ENCODE measurements at places on chromosomes 12 and 14.

- DNase-seq = no peak
Measured at GRCh38 chr12:46534327-46534840, 161.8 kb upstream of the SLC38A2 start.

DNA sequence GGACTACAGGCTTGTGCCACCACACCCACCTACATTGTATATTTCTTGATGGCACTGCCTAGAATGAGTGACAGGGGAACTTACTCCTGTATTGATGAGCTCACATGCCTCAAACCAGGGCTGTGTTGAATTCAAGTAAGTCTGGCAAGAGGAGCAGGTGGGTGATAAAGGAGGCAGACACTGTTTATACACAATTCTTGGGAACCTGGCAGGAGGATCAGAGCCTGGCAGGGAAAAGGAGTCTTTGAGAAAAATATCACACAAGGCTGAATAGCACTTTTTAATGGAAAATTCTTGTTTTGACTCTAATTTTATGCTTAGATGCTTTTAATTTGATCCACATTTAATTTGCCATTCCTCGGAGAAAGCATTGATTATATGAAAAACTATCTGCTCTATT is 293.1 kb upstream of the NPAS3 start:
- no peak for DNase-seq

- no peak for DNase-seq
Measured at GRCh38 chr12:39763071-39763889, 143.7 kb upstream of the ABCD2 start.

DNA sequence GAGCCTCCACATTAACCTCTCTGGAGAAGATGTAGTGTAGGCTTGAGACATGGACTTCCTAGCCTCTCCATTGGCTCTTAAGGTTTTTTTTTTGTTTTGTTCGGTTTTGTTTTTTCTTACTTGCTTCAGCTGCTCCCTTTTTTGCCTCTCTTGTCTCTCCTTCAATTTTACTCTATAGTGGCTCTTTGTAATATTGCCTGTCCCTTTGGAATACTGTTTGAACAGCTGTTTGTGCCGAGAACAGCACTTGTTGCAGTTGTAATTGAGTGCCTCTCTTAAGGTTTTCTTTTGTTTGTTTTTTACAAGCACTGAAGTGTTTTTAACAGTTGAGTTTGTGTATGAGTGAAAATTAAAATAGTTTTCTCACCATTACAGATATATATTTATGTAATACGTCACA is 567.7 kb downstream of the LRFN5 start:
- DNase-seq = no peak

GRCh38 chr14:40414386-40414785 is 982.2 kb upstream of the FBXO33 start:
- DNase-seq = no peak

GRCh38 chr14:101556566-101557320 is 4.6 kb upstream of the DIO3 start:
- DNase-seq = no peak

GRCh38 chr12:58184212-58184611 is 242.8 kb downstream of the ATP23 start:
- no peak for DNase-seq

- DNase-seq = peak; percentile 9
Measured at GRCh38 chr14:77151918-77152588, 10.5 kb upstream of the ZDHHC22 start.

- no peak for DNase-seq
Measured at GRCh38 chr14:99120526-99121318, 151.3 kb downstream of the BCL11B start.

DNA sequence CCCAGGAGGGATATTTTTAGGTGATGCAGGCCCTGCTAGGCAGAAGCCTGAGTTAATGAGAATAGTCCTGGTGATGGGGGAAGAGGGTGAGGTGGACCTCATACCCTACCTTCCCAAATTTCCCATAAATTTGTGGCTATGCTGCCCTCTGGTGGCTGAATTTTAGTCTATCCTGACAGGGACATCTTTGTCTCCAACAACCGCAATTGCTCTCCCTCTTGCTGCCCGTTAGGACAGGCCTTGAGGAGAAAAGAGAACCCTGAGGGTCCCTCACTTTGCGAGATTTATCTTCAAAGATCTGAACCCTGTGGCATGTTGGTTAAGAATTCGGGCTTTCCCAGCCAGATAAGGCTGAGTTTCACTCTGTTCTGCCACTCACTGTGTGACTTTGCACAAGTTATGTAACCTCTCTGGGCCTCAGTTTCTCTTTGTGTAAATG is 9.8 kb upstream of the ZNF385A start:
- DNase-seq = peak; percentile 51

GRCh38 chr12:119980242-119980641 is 8.8 kb upstream of the BICDL1 start:
- no peak for DNase-seq

DNA sequence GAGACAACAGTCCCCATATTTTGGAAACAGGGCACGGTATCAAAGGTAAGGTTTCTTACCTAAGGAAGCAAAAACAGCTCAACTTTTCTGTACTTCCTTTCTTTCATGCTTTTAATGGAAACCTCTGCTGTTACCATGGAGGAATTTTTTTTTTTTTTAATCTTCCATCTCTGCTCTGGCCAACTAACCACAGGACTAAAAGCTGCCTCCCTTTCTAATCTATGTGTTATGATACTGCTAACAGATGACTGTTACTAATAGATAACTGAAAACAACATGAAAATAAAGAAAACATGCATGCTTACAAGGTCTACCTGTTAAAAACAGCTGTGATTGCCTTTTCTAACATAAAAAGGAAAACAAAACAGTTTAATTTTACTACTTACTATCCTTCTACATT is 168.4 kb downstream of the SOX5 start:
- no peak for DNase-seq

DNA sequence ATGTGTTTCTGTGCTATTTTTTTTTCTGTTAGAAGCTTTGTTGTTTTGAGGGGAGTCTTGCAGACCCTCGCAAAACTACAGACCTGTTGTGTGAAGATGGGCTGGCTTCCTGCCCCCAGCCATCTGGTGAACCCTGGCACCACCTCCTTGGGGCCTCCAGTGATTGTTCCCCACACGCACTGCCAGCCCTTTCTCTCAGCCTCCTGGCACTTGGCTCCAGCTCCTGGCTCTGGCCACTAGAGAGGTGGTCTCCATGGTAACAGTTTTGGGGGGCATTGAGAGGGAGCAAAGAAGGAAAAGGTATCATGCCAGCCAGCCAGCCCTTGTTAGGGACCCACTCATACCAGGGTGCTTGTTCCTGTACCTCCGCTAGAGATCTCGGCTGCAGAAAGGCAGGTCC is 176.4 kb upstream of the RPH3A start:
- DNase-seq = no peak

GRCh38 chr12:56151672-56152131 is 685 bp upstream of the MYL6B start:
- peak; percentile 72 for DNase-seq

- DNase-seq = no peak
Measured at GRCh38 chr12:54917001-54917488, 62.7 kb downstream of the MUCL1 start.

GRCh38 chr12:3252450-3252891 is 175.3 kb downstream of the TSPAN9 start:
- DNase-seq = no peak

GRCh38 chr12:85676816-85677749 is 159.1 kb downstream of the RASSF9 start:
- no peak for DNase-seq

GRCh38 chr12:70365648-70366518 is at the start of gene KCNMB4:
TSS of gene KCNMB4 (plus strand) at chr12:70366290. CDS start at chr12:70366735, 445 bp downstream.
- peak; percentile 73 for DNase-seq

- no peak for DNase-seq
Measured at GRCh38 chr12:67019070-67019469, 250.1 kb upstream of the CAND1 start.

DNA sequence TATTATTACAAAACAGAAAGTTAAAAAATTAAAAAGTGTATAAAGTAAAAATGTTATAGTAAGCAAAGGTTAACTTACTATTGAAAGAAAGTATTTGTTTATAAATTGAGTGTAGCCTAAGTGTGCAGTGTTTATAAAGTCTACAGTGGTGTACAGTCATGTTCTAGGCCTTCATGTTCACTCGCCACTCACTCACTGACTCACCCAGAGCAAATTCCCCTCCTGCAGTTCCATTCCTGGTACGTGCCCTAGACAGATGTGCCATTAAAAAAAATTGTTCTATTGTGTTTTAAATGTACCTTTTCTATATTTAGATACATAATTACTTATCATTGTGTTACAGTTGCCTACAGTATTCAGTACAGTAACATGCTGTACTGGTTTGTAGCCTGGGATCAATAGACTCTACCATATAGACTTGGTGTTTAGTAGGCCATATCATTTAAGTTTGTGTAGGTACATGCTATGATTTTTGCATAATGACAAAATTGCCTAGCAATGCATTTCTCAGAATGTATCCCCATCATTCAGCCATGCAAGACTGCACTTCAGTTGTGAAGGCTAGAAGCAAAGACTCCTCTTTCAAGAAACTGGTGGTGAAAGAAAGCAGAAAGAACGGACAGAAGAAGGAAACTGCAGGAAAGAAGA is 100.6 kb downstream of the DACT1 start:
- no peak for DNase-seq

DNA sequence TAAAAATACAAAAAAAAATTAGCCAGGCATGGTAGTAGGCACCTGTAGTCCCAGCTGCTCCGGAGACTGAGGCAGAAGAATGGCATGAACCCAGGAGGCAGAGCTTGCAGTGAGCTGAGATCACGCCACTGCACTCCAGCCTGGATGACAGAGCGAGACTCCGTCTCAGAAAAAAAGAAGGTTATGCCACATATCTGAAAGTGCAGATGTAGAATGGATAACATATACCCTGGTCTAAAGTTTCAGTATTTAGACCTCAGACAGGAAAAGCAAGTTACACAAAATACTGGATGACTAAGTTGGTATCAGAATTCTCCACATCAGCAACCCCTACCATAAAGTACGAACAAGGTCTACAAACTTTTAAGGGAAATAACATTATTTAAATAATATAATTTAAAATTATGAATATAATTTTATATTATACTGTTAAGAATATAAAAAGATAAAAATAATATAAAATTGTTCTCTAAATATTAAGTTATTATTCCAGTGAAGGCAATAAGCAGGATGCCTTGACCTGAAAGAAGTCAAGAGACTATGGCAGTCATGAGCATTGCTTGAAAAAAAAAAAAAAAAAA is 169.9 kb downstream of the CRADD start:
- no peak for DNase-seq

- DNase-seq = no peak
Measured at GRCh38 chr12:21891751-21892217, 49.4 kb downstream of the ABCC9 start.

DNA sequence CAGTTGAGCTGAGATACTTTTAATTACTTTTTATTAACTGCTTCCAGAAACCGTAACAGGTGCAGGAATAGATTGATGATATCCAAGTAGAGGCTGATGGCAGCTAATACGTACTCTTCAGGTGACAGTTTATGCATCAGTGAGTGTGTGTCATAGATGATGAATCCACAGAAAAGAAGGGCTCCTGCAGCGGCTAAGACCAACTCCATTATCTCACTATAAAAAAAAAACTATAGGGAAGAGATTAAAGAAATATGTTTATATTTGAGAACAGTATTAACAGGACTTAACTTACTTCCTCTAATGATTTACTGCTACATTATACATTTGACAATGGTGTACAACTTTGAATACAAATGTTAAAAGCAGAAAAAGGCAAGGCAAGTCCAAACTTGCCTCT is 7.4 kb upstream of the LLPH start:
- DNase-seq = no peak

- peak; percentile 23 for DNase-seq
Measured at GRCh38 chr14:106395456-106396050, 869.2 kb downstream of the TMEM121 start.

DNA sequence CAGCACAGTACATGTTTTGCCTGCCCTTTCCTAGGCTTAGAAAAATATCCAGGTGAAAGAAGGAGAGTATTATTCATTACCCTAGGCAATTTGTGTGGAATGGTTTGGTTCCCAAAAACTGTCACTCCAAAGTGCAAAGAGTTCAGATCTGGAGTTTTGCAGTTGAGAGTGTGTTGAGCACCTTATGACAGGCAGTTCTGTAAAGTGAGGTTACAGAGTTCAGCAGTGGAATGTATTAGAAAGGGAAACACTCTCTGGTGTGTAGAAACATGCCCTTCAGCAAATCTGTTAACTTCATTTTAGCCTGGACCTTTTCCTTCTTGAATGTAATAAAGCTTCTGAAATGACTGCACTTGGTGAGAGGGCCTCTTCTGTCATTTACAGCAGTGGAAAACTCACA is 154.0 kb upstream of the SSTR1 start:
- DNase-seq = no peak

GRCh38 chr12:85237327-85237726 is 42.7 kb upstream of the ALX1 start:
- DNase-seq = no peak

GRCh38 chr12:95323212-95323611 is 105.6 kb downstream of the VEZT start:
- no peak for DNase-seq

GRCh38 chr12:4268329-4269181 is 5.0 kb upstream of the CCND2 start:
- peak; percentile 46 for DNase-seq

GRCh38 chr14:72792051-72792788 is 101.7 kb downstream of the DPF3 start:
- DNase-seq = no peak

DNA sequence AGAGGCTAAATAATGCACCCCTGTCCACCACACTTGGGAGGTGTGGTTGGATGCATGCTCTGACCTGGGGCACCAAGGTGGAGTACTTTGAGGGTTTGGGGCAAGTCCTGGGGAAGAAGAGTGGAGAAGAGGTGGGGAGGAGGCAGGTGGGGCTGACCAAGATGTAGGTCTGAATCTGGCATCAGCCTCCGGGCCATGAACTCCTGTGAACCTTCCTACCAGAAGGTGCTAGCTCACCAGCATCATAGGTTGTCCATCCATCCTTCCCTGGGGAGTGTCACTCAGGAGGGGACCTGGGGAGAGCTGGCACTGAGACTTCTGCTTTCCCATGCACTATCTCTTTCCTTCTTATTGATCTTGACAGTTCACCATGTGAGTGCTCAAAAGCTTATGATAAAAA is 13.6 kb upstream of the EMP1 start:
- no peak for DNase-seq

DNA sequence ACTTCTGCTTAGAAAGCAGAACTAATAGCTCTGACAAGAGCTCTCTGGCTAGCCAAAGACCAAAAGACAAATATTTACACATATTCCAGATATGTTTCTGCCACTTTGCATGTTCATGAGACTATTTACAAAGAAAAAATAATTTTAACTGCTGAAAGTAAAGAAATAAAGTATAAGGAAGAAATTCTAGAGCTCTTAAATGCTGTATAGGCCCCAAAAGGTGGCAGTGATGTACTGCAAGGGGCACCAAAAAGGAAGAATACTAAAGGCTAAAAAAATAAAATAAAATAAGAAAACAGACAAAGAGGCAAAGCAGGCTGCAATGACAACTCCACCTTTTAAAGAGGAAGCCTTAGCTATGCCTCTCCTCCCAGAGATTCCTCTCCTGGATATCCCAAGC is 23.0 kb downstream of the KLRK1 start:
- no peak for DNase-seq

DNA sequence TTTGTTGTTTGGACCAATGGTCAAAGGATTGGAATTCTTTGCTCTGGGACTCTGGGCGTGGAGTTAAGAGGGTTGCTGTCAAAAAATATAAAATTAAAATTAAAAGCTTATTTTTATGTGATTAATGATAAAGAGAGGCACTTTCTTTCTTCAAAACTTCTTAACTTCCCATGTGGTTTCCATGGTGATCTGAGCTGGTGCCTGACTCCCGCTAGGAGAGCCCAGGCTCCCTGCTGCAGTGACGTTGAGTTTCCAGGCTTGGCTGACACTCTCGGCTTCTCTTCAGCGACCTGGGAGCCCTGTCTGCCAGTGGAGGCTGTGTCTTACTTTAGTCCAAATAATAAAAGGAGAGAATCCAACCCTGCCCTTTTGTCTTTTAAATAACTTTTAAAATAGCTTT is 84.4 kb downstream of the GALC start:
- DNase-seq = no peak
